NCI-H69 (cell line): ENCODE measurements at places on chromosomes 11 and 22.
A peak's percentile ranks its signal among the peaks of the same experiment; 100 is the strongest.

- DNase-seq = no peak
Measured at GRCh38 chr22:31378123-31378522, 21.3 kb upstream of the DRG1 start.

GRCh38 chr11:63999349-64000025 is 13.2 kb downstream of the OTUB1 start:
- DNase-seq = peak; percentile 98

DNA sequence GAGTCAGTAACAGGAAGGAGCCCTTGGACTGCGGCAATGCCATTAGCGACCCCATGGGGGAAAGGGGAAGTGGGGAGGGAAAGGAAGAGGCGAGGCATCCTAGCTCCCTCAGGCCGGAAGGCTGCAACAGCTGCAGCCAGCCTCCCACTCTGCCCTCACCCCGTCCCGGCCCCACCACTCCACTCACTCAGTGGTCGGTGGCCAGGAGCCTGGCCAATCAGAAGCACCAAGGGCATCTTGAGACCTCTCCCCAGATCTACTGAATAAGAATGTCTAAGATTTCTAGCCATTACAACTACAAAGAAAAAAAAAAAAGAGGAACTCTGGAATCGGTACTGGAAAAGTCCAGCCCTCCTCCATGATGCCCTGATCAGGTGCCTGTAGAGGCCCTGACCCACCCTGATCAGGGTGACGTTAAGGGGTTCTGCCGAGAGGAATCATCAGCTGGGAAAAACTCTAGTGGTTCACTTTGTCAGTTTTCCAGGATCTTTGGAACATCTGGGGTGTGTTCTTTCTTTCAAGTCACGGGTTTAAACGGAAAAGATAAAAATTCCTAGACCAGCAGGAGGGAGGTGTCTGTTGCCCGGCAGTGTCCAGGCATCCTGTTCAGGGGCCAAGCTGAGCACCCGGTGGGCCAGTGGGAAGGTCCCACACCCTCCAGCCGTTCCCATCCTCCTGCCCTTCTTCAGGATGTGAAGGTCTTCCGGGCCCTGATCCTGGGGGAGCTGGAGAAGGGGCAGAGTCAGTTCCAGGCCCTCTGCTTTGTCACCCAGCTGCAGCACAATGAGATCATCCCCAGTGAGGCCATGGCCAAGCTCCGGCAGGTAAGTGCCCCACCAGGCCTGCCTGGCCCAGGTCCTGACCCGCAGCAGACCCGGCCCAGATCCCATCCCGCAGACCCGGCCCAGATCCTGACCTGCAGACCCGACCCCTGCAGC is 14.4 kb downstream of the OAF start:
- peak; percentile 15 for DNase-seq

- DNase-seq = no peak
Measured at GRCh38 chr11:46377290-46377689, 4.2 kb upstream of the MDK start.

GRCh38 chr22:29148036-29148435 is 57.7 kb upstream of the EMID1 start:
- no peak for DNase-seq

DNA sequence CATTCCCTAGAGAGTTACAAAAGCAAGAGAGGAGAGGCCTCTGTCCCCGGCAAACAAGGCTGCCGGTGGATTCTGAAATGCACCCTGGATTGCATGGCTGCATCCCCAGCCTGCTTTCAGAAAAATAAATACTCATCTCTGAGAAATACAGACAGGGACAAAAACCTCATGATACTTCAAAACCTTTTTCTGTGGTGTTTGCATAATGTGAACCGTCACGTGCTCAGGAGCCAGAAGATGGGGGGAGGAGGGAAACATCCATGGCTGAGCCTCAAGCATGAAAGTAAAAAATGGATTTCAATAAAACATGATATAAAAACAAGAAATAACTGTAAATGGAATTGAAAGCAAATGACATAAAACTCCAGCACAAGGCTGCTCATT is 198.5 kb upstream of the NCAM1 start:
- no peak for DNase-seq

- peak; percentile 25 for DNase-seq
Measured at GRCh38 chr11:132595711-132596134, 936.6 kb downstream of the OPCML start.

GRCh38 chr11:8243458-8243857 is 20.2 kb downstream of the LMO1 start:
- peak; percentile 41 for DNase-seq

GRCh38 chr11:87239001-87239400 is 201.3 kb downstream of the TMEM135 start:
- DNase-seq = no peak

GRCh38 chr11:33539751-33540150 is 160.9 kb downstream of the C11orf91 start:
- no peak for DNase-seq

- DNase-seq = peak; percentile 98
Measured at GRCh38 chr22:43447380-43447779, 35.6 kb downstream of the MPPED1 start.

GRCh38 chr11:936199-936598 is 10.5 kb downstream of the AP2A2 start:
- DNase-seq = no peak

DNA sequence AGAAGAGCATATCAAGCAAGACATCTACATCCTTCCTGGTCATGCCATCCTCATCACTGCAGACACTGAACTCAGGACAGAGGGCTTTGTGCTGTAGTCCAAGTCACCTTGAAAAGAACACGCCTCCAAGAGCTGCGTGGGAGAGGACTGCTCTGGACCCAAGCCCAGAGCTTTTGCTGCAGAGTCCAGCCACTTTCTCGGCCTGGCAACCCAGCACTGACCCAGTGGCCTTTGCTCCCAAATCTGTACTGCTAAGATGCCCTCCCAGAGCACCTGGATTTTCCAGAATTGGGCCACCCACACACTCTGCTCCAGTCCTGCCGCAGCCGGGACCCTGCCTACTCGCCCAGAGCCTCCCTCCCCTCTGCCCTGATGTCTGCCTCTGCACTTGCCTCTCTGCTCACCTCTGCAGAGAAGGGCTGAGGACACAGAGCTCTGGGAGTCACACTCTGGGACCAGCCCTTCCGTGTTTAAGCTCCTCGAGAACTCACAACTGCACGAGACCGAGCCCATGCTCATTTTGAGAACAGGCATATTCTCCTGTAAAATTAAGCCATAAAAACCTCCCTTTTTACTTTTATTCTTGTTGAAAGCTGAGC is 83.8 kb upstream of the CSNK2A3 start:
- no peak for DNase-seq

GRCh38 chr11:34145073-34145472 is 39.6 kb downstream of the NAT10 start:
- no peak for DNase-seq

GRCh38 chr22:49439373-49439772 is 388.3 kb downstream of the BRD1 start:
- DNase-seq = no peak

- DNase-seq = no peak
Measured at GRCh38 chr11:125372911-125373310, 123.2 kb downstream of the FEZ1 start.

DNA sequence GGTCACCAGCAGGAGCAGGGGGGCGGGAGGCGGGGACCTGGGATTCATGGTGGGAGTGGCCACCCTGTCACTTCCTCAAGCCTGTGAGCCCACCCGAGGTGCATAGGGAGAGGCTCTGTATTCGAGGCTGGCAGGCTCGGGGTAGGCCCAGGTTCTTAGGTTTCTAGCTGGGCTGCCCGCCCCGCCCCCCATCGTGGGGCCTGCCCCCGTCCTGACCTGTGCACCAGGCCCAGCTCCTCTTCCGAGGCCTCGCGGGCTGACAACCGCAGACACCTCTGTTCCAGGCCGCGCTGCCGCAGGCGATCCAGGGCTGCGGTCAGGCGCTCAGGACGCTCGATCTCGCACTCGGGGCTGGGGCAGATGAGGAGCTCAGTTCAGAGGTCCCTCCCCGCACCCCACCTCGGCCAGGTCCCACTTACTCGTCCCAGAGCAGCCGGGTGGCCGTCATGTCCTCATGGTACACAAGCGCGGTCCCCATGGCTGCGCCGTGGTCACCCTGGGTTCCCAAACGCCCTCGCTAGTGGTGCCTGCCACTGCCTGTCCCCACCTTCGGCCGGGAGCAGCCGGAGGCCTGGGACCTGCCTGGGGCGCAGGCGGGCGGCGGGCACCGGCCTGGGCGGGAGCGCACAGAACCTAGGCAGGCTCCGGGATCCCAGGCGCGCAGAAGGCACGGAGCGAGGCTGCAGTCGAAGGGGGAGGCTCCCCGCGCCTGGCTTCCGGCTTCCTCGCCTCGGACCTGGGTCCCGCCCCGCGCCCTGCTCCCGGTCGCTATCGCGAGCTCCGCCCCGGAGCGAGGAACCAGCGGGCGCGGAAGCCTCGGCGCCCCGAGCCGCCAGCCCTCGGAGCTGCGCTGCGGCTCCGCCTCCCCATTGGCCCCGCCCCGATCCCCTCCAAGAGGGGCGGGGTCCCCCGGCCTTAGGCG is at the start of gene HDAC10:
Gene HDAC10, minus strand, starts transcription at position 711 of the 922 bp plus-strand sequence. Its CDS starts 233 bp downstream, at position 478.
- DNase-seq = peak; percentile 91

- DNase-seq = peak; percentile 76
Measured at GRCh38 chr11:33734441-33735270, 1.6 kb downstream of the CD59 start.

DNA sequence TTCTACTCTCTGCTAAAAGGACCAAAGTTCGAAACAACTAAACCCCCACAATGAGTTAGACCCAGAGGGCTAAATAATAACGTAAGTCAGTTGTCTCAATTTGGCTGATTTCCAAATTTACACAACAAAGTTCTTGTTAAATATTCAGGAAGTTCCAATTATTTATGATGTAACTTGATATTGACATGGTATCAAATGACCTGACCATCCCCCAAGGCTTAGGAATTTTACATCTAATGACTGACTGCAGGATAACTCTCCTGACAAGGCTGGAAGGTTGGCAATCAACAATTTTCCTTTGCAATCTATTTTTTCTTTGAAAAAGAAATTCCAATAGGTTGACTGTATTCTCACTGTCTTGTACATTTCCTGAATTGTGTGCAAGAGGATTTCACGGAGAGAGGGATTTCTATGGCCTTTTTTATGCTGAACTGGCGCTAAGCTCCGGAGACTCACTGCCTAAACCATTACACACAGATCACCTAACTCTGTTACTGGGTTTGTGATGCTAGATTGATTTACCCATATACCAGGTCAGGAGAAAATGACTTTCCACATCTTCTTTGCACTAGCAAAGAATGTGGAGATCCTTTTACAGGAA is 9.6 kb upstream of the CDON start:
- DNase-seq = peak; percentile 53

GRCh38 chr11:132472411-132473172 is 1059.7 kb downstream of the OPCML start:
- DNase-seq = no peak

DNA sequence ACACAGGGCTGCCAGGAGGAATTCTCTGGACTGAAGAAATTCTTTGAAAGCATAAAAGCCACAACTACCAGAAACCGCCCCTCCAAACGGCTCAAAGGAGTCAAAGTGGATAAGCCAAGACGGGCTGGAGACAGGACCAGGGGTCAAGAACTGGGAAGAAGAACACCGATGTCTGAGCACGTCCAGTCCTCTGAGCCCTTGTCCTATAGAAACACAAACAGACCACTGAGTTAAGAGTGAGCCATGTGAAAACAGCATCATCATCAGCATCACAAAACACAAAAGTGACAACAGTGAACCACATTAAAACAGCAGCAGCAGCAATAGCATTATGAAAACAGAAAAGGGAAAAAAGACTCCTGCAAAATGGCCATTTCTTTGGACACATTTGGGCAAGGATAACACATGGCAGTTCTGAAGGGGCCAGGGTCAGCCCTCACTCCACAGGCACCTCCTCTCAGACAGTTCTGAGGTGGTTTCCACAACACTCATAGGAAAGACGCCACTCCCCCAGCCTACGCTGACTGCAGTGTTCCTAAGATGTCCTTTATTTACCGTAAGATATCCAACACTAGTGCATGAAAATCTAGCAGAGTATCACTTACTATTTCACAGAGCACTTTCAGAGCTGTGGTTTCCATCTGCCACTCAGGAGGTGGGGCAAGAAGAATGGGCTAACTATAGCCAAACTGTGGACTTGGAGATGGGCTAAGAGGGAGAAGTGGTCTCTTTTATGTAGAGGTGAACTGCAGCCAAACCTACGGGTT is 28.6 kb upstream of the YPEL1 start:
- no peak for DNase-seq
